ENCODE measurements at places on chromosomes 4 and X.

DNA sequence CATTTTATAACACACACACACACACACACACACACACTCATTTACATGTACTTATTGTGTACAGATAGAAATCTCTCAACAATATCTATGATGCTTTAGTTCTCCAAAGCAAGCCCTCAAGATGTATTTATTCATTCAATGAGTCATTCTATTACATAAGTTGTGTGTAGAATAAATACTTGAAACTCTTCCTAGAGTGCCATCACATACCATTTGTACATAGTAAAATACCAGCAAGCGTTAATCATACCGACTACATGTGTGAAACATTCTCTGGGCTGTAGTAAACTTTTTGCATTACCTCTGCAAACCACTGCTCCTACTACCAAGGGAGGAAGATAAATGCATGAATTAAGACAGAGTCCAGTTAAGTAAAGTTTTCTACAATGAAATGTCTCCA is 70.9 kb downstream of the EPHA5 start:
- no peak for DNase-seq

GRCh38 chr4:189974056-189974455 is 33.4 kb downstream of the FRG1 start:
- DNase-seq = no peak

GRCh38 chr4:33160126-33160525 is 2440.0 kb downstream of the PCDH7 start:
- DNase-seq = no peak

DNA sequence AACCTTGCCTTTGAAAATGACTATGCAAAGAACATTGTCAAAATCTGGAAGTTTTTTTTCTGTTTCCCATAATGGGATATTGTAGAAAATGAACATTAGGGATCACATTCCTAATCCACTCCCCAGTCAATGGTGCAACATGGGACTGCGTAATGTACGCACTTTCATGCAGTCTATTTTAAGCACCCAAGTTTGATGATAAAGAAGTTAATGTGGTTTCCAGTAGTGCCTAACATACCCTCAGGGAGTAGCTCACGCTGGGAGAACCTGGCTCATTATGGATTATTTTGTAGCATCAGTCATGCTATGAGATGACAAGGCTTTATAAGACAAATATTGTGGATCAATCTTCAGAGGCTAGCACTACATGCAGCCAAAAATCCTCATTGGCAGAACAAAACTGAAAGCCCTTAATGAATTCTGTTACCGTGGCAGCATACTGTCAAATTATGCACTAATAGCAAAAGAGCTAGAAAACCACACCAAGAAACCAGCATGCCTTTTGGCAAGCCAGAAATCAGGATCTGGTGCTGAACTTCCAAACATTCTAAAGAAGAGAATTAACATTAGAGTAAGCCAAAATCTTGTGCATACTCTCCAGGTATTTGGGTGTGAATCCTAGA is 1392.8 kb upstream of the TENM3 start:
- no peak for DNase-seq

DNA sequence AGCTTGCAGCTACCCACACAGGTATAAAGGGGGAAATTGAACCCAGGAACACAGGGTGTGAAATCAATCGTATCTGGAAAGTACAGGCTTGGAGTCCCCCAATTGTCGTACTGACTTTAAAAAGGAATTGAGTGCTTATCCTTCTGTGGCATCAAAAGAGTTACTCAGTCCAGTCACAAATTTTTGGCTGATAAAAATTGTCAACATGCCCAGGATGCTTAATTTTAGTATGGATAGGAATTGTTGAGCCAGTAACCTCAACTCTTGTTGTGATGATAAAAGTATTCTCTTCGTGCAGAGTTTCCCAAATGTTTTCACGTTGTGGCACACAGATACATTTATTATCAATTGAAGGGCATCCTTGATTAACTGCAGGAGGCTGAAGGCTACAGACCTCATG is 43.6 kb upstream of the FTHL17 start:
- no peak for DNase-seq

Data from NCI-H446 treated with DMSO at 0.1 percent for 48 hours (cell line).